ENCODE measurements at places on chromosomes 5 and 9.
A peak's percentile ranks its signal among the peaks of the same experiment; 100 is the strongest.

DNA sequence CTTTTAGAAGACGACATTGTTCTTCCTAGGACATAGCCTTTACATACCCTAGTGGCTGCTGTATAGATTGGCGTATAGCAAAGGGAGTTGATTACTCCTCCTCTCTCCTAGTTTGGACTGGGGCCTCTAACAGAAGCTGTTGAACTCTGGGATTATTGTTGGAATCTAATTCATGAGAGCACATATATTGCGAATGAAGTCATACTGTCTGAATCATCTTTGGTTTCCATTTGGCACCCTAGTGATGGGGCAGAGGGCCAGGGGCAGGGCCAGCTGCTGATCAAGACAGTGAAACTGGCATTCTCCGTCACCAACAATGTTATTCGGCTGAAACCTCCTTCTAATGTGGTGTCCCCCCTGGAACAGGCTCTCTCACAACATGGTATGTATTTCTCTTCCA lies 40.3 kb downstream of the NUP188 start:
- DNase-seq, result no peak

GRCh38 chr9:93288891-93289883 lies 105.2 kb downstream of the WNK2 start:
- DNase-seq, result peak; percentile 59

DNA sequence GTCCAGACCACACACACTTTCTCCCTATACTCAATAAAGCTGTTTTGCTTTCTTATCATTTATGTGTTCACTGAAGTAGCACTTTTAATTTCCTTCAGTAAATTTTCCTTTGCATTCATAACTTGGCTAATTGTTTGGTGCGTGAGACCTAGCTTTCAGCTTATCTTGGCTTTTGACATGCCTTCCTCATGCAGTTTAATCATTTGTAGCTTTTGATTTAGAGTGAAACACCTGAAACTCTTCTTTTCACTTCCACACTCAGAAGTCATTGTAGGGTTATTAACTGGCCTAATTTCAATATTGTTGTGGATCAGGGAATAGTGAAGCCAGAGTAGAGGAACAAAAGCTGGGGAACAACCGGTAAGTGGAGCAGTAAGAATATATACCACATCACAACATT lies 114.7 kb downstream of the ST8SIA4 start:
- DNase-seq, result no peak

GRCh38 chr5:91305640-91306039 lies 77.5 kb downstream of the ARRDC3 start:
- no peak for DNase-seq

DNA sequence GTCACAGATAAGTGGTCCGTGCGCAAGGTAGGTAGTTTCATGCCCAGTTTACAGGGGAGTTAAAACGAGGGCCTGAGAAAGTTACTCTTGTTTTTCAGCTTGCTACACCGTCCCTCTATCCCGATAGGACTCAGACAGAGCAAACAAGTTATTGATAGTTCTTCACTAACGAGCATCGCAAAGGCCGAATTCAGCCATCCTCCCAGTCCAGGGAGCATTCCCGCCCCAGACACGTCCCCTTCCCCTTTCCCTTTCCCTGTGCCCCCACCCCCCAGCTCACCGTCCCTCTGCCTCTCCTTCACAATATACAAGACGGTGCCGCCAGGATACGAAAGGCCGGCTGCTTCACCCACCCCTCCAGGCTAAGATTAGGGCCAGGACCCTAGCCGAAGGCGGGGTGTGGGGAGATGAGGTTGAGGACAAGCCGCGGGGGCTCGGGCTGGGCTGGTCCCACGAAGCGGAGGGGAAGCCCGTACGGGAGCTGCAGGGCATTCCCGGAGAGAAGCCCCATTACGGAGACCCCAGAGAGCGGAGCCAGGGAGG lies 599 bp downstream of the KIAA1191 start:
- DNase-seq, result peak; percentile 32

DNA sequence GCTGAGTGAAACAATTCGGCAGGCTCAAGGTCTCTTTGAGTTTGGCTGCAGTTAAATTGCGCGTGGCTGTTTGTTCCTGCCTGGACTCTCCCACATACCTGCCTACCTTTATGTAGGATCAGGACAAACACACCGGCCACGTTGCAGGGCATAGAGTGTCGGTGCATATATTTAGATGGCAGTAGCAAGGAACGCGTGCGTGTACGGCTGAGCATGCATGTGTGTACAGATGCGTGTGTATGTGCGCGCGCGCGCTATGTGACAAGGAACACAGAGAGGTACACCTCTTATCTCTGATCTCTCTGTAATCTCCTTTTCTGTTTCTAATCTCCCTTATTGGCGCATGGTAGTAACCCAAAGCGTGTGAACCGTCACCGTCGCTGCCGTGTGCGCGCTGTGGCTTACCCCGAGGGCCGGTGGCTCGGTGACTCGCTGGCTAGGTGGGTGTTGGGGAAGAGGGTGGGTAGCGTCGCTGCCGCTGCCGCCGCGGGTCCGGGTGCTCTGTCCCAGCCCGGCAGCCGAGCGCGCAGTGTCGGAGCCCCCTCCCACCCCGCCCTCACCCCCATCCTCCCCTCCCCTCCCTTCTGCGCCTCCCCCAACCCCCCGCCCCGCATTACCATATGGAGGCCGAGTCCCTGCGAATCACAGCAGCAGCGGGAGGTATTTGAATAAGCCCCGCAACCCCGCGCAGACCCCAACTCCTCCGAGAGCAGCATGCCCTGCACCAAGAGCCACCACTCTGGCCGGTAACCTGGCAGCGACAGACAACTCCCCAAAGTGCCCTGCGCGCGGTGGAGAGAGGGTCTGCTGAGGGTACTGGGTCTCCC lies 204.8 kb downstream of the MEF2C start:
- no peak for DNase-seq

Data from suppressor macrophage (primary cell).